ENCODE measurements at places on chromosomes 5 and 9. TPM values are rescaled to one million over a fixed set of nuclear protein-coding genes. Genes with fewer than 3 reads are reported as not detected.

Gene DIPK1B
- 5.2 TPM for total RNA-seq

Gene OR13D1
- total RNA-seq: not detected

DNA sequence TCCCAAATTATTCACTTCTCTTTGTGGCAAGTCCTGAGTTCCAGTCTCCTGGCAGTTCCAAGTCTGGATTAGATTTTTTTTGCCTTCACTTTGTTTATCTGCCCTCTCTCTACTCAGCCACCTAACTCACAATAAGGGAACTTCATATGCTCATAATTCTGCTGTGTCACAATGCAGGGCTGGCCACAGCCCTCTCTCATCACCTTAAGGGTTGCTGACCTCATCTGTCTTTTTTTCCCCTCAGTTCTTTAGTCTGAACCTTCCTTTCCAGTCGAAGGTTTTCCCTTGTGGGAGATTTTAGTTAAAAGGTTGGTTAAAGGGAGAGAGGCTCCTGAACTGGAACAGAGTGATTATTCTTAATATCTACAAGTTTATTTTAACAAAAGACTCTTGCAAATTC lies 4.1 kb downstream of the BAG1 start:
- no peak for DNase-seq

DNA sequence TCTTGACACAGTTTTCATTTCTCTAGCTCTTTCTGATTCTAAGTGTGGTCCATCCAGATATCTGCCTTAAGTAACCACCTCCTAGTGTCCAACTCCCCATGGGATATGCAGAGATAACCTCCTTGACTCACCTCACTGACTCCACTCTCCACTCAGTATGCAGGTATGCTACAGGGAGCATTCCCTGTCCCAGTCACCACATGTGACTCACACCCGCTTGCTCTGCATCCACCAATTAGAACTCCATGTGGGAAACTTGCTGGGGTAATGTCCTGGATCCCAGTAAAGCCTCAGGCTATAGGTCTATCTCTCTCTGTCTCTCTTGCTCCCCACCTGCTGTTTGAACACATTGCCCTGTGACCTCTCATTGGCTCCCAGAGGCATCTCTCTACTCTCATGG lies 563.9 kb downstream of the HTR1A start:
- no peak for DNase-seq

DNA sequence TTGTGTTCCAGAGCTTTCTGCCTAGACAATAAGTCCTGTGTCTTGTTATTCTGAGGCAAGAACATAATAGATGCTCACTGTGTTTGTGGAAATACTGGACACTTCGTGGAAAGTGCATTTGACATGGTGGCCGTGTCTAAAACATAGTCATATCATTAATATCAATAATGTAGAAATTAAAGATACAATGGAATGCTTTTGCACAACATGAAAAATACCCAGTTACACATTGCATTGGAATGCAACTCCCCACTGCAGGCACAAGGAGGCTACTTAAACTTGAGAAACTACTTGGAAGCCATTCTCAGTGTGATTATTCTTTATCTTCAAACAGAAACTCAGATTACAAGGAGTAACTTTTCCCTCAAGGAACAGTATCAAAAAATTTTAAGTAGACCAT lies 145.3 kb upstream of the ZNF462 start:
- DNase-seq: no peak

DNA sequence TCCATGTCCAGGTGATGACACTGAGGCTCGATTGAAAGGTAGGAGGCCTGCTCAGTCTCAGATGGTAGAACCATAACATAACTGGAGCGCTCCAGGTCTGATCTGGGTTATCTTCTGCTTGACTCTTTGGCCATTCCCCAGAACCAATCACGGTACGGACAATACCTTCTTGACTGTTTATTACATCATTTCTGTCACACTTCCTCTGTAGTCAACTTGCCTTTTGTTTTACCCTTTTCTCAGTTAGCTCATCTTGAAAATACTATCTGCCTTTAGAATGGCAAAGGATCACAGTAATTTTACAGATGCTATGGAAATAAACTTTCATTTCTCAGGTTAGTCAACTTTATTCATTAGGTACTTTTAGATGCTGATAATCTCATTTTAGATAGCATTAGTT lies 22.4 kb downstream of the GLRA1 start:
- DNase-seq: no peak

DNA sequence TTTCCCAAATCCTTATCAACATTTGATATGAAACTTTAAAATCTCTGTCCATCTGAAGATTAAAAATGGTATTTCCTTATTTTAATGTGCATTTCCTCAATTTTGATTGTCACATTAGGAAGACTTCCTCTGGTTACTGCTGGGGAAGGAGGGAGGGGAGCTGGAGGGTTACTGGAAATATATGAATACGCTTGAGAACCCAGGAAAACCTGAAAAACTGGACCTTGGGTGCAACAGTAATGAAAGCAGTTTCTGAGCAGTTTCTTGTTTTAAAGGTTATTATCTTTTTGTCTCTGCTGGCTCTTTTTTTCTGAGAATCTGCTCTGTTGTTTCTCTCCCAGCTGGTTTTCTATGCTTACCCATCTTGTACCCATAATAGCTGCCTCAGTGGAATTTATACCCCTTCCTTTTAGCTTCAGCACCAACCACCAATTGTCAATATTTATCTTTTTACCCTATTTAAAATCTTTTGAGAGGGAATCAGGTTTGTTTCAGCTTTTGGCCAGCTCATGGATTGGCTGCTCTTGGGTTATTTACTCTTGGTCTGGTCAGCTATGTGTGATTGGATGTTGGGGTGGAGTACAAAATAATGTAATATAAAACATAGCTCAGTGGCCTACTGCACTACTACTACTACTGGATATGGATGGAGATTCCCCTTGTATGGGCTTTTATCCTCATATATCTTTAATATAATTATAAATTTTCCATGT lies 67.4 kb downstream of the UNC13B start:
- DNase-seq: no peak

DNA sequence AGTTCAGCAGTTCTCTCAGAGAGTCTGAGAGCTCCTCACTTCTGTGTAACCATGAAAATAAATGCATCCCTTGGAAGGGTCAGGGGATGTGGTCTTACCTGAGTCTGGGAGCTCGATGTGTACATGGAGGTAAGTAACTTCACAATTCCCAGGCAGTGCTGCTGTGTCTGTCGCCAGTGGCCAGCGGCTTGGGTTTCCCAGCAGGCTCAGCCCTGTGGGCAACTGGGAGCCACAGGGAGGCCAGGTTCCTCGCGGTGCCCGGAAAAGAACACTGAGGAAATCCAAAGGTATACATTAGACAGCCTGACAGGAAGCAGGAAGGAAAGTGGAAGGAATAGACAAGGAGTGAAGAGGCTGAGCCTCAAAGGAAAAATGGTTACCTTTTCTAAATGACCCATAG lies 62.2 kb downstream of the OSTF1 start:
- no peak for DNase-seq

DNA sequence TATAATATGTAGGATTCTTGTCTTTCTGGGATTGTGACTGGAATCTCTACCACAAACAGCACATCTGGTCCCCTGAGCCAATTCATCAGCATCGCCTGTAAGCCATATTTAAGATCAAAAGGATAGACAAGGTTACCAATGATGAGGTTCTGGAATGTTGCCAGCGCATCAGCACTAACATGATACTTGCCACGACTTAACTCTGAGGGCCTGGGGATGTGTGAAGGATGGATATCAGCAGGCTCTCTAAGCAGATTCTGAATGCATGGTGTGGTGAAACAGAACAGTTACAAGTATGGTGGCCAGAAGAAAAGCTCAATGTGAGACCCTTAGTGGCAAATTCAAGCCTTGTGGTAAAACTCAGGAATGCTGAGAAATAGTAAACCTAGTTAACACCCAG lies 143.0 kb downstream of the XRCC4 start:
- no peak for DNase-seq

- DNase-seq: no peak
Measured at GRCh38 chr9:71729816-71730526, 38.3 kb downstream of the CEMIP2 start.

GRCh38 chr5:56100439-56101176 lies 105.8 kb upstream of the IL6ST start:
- DNase-seq: no peak
